Stimulated activated CD4-positive, alpha-beta T cell treated with anti-CD3 and anti-CD28 coated beads, Interleukin-2, amount 100 ng/mL, for 24 hours (primary cell): ENCODE measurements at places on chromosomes 3 and 15.

- DNase-seq, result no peak
Observed at GRCh38 chr3:63228677-63229076, 49.4 kb upstream of the SYNPR start.

GRCh38 chr3:112602217-112602838 is 38.6 kb downstream of the CCDC80 start:
- no peak for DNase-seq

- no peak for DNase-seq
Observed at GRCh38 chr15:26771578-26772153, 1.2 kb downstream of the GABRB3 start.

DNA sequence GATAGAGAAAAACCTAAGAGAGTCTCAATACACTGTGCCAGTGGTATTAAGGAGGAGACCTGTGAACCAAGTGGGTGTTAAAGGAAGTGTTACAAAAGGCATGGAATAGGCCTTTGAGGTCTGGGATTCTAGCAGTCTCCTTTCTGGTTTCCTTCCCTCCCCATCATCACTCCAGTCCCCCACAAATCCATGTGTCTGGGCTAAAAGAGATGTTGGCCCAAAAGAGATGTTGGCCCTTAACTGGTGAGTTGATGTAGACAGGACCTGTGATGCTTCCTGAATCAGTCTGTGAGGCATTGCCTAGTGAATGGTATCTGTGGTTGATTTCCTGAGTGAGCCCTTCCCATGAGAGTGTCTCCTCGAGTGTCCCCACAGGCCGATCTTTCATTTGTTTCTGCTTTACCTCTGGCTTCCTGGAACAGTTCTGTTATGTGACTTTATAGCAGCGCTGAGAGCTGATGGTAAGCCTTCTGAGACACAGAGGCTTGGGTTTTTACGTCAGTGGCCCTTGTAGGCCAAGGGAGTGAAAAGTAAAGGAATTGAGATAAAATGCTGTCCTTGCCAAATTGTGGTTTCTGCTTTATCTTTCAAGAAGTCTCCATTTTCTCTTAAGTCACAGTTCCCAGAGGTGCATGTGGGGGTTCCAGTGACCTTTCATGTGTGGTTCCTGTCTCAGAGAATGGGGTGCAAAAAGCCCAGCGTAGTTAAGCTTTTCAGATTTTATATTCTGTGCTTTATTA is 87.8 kb downstream of the KLHL25 start:
- DNase-seq, result peak; percentile 36

- no peak for DNase-seq
Observed at GRCh38 chr3:42118762-42119361, 27.7 kb downstream of the TRAK1 start.

GRCh38 chr15:31265871-31266711 is 60.5 kb upstream of the KLF13 start:
- peak; percentile 65 for DNase-seq

GRCh38 chr3:117589454-117589853 is 879.9 kb downstream of the TUSC7 start:
- DNase-seq, result no peak

DNA sequence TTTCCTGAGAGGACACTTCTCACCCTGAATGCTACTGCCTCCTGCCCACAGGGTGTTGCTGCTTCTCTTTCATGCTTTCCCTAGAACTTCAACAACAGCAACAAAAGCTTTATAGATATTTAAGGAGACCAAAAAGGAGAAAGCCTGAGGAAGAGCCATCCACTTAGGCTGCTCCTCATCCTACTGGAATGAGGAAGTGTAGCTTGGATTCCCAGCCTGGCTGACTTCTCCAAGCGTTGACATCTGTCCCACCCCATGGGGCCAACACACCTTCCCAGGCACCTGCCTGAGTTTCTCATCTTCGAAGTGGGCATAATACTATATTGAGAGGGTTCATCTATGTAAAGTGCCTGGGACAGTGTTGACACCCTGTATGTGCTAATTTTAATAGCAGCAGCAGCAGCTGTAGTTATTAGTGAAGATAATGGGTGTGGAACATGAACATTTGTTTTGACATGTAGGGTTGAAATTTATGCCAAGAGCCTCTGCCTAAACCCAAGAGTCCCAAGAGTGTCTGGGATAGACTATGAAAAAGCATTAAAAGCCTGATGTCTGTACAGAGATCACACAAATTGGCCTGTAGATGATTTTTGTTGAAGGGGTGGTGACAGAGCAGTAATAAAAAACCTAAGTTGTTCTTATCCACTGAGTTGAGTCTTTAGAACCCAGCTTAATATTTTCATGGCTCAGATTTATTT is 96.5 kb upstream of the PIAS1 start:
- no peak for DNase-seq

- DNase-seq, result no peak
Observed at GRCh38 chr3:180059356-180059755, 22.6 kb upstream of the PEX5L start.

- DNase-seq, result no peak
Observed at GRCh38 chr15:48993380-48993779, 29.7 kb upstream of the SHC4 start.

GRCh38 chr3:161371441-161372320 is at the start of gene SPTSSB:
TSS of gene SPTSSB (minus strand) at chr3:161371517. CDS start at chr3:161346323, 25,194 bp downstream.
- peak; percentile 65 for DNase-seq

GRCh38 chr3:136929977-136930670 is 27.7 kb upstream of the IL20RB start:
- no peak for DNase-seq

GRCh38 chr3:192481638-192482037 is 245.7 kb downstream of the FGF12 start:
- DNase-seq, result no peak

GRCh38 chr15:94677202-94677790 is 445.9 kb downstream of the MCTP2 start:
- no peak for DNase-seq

DNA sequence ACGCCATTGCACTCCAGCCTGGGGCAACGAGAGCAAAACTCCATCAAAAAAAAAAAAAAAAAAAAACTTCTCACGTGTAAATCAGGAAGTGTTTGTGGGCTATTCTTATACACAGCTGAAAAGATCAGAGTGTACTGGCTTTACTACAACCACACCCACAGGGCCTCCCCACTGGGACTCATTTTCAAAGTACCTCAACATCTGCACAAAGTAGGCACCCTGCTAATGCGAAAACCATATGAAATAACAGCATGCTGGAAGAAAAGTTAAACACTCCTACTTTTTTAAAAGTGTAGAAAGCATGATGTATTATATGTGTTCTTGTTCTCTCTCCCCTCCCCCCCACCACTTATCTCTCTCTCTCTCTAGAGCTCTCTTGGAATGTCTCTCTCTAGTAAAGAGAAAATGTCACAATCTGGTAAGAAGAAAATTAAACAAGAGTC is 11.1 kb downstream of the UACA start:
- DNase-seq, result no peak

DNA sequence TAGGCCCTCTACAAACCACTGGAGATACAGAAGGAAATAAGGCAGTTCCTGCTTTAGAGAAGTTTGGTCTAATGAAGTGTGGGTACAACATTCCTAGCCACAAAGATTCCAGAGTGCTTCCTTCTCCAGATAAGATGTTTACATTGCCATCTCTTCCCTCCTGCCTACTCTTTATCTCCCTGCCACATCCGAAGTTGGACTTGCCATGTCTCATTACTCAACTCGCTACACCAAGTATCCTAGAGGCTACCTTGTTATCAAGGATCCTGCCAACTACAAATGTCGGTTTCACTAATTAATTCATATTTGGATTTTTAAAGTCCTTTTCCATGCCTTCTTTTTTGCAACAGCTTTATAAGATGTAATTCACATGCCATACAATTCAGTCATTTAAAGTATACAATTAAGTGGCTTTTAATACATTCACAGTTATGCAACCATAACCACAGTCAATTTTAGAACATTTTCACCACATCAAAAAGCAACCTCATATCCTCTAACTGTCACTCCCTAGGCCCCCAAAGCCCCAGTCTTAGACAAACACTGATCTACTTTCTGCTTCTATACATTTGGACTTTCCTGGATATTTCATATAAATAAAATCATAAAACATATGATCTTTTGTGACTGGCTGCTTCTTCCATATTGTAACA is 53.7 kb upstream of the CSTA start:
- no peak for DNase-seq

GRCh38 chr15:51085764-51086163 is 8.9 kb downstream of the TNFAIP8L3 start:
- no peak for DNase-seq

DNA sequence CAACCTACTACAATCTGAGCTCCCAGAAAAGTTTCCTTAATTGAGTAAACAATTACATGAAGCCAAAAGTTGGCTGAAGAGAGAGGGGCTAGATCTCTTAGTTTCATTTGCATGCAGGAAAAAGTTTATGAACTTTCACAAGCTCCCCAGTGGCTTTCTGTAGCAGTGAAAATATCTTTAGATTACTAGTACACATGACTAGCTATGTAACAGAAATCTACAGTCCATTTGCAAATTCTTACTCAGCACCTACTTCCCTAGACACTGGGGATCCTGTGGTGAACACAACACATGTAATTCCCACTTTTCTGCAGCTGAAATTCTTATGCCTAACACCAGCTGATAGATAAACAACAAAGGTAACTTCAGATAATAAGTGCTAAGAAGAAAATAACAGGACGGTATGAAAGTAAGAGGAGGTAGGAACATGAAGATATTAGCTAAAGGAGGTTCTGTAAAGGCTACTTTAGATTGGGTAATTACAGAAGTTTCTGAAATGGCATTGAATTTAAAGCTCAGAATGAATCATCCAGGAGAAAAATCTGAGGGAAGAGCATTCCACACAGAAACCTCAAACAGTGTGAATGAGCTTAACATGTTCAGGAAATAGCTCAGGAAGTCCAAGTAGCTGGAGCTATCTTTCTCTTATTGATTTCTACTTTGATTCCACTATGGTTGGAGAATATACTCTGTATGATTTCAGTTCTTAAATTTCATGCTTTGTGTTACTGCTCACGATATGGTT is 204.8 kb downstream of the MAGI1 start:
- no peak for DNase-seq

DNA sequence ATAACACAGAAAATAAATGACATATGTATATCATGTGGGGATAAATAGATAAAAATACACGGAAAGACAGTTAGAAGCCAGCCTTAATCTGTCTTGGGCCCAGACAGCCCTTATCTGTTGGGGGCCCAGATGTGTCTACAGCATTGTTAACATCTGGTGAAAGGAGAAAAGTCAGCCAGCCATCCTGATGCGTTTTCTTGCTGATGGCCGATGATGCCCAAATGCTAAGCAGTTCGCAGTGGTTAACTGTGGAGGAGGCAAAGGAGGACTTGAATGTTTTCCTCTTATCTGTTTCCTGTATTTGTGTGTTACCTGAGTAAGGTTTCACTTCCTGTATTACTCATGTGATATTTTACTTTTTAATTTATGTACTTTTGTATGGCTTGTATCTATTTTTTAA is 46.2 kb downstream of the NOX5 start:
- peak; percentile 33 for DNase-seq

GRCh38 chr15:53506370-53506769 is 253.1 kb downstream of the WDR72 start:
- no peak for DNase-seq

DNA sequence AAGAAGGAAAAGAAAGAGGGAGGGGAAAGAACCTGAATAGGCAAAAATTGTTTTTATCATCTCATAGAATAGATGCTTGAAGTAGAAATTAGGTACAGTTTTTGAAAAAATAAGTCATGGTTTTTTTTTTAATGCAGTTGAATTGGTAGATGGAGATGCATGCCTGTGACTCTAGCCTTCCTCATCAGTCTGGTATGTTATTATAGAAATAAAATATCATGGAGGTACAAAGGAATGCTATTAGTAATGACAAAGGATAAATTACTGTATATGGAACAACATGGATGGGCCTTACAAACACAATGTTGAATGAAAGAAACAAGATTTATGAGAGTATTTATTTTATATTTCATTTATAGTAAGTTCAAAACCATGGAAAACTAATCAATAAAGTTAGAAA is 162.4 kb upstream of the GALNT15 start:
- DNase-seq, result no peak

DNA sequence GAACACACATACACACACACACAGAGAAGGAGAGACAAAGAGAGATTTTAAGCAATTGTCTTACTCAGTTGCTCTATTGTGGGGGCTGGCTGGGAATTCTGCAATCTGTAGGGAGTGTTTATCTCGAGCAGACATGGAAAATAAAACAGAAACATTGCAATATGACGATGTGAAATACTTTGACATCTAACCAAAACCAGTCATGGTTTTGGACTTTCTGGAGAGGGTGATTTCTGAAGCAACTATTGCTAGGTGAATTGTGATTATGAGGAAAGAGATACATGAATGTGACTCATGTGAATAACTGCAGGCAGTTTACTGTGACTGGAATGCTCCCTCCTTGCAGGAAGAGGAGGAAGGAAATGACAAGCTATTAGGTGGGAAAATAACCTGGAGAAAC is 12.3 kb upstream of the PHLDB2 start:
- no peak for DNase-seq

GRCh38 chr3:9430733-9431132 is 33.3 kb downstream of the SETD5 start:
- no peak for DNase-seq

DNA sequence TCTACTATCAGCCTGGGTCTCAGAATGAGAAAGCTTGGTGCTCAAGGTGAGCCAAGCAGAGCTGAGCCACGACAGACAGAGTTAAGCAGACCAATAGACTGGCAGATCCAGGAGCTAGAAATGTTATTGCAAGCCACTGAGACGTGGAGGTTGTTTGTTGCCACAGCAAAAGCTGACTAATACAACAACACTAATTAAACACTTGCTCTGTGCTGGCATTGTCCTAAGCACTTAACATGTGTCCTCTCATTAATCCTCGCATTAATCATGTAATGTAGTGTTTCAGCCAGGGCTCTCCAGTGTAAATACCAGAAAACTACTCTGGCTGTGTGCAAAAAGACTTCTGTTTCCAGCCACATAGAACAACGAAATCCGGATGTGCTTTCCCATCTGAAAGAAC is 11.6 kb upstream of the SPSB4 start:
- DNase-seq, result no peak

GRCh38 chr3:183824761-183825455 is 469 bp downstream of the MAP6D1 start:
- DNase-seq, result peak; percentile 37

GRCh38 chr15:83880529-83880928 is 226.6 kb downstream of the ADAMTSL3 start:
- no peak for DNase-seq

DNA sequence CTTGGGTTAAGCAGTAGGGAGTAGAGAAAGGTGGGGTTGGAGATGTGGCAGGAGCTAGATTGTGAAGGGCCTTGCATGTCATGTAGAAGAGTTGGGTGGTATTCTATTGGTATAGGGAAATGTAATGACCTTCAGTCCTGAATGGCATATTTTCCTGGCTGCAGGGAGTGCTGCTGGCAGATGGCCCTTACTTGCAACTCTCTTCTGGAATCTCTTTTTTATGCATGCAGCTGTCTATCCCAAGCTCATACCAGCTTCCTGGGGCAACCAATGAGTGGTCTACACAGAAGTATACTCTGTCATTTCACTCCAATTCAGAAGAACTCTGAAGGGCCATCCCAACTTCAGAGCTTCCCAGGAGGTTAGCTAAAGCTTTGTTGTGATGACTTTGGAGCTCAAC is 144.7 kb upstream of the ANKRD28 start:
- no peak for DNase-seq
